ENCODE measurements at places on chromosomes 3 and 15. TPM values are rescaled to one million over a fixed set of nuclear protein-coding genes. Genes with fewer than 3 reads are reported as not detected.

Gene RBP2
- total RNA-seq, result not detected

Gene SPATA12
- not detected for total RNA-seq

Gene MESP2
- not detected for total RNA-seq

Gene MCTP2
- total RNA-seq, result 18.3 TPM

Gene KBTBD8
- total RNA-seq, result 8.3 TPM

Gene LPP
- total RNA-seq, result 24.3 TPM

Gene EPHB1
- not detected for total RNA-seq

Gene NGRN
- total RNA-seq, result 53.7 TPM

Gene TMEM40
- total RNA-seq, result not detected

Gene TF
- 0.25 TPM for total RNA-seq

Gene ALDH1L1
- not detected for total RNA-seq

Gene CP
- total RNA-seq, result not detected

Gene FBN1
- 0.22 TPM for total RNA-seq

Gene UCN2
- not detected for total RNA-seq

Gene SI
- total RNA-seq, result not detected

Gene NR2E3
- total RNA-seq, result not detected
